Stimulated activated CD8-positive, alpha-beta memory T cell treated with anti-CD3 and anti-CD28 coated beads, Interleukin-4, amount 100 ng/mL, for 4 hours (primary cell): ENCODE measurements at places on chromosomes 5 and 9.

DNA sequence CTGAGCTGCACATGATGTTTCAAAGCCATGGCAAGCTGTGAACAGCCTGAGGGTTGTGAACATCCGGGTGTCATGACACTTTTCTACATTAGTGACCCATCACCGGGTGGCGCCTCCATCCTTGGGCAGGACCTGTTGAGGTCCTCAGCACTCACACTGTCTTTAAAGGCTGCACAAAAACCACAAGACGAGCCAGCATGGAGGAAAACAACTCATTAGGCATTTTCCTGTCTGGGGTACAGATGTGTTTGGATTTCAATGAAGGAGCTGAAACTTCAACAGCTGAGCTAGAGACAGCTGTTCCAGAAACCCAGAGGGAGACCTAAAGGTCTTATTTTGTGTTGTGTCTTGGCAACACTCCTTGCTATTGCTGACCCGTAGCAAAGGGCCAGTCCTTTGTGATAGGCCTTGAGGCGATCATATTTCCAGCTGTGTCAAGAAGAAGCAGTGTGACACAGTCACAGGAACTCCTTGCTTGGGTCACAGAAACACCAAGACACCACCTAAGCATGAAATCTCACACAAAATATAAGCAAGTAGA, 151.8 kb upstream of the VLDLR start:
- DNase-seq, result no peak

DNA sequence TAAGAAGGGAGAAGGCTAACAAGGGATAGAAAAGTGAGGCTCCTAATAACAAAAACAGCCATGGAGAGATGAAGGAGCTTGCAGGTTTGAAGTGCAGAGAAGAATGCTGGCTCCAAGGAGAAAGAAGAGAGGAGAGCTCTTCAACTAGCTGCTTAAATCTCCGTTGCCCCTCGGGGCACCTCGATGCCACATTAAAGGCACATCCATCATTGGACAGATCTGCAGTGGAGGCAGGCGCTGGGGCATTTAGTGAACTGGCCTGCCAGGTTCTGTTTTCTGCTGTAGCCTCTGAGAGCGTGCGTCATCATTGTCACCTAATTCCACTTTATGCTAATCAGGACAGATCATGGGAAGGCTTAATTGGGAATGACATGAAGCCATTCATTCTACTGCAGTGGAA, 1426.2 kb upstream of the WWC1 start:
- DNase-seq, result no peak

- no peak for DNase-seq
Observed at GRCh38 chr5:125715216-125715615, 708.0 kb upstream of the GRAMD2B start.

GRCh38 chr5:160133918-160134304, 14.7 kb upstream of the PWWP2A start:
- DNase-seq, result no peak

DNA sequence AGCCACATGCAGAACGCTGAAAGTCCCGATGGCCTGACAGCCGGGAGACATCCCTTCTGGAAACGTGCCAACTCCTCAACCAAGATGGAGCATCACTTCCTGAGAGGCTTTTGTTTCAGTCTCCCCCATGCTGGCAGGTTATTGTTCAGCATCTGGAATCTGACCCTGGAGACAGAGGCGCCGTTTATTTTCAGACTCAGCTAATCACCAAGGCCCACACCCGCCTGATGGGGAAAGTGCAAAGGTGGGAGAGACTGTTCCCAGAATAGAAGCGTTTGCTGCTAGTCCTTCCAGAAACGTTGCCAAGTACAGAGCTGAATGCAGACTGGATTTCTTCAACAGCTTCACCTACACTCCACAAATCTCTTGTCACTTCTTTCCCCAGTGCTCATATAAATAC, 41.8 kb upstream of the S1PR3 start:
- DNase-seq, result no peak

DNA sequence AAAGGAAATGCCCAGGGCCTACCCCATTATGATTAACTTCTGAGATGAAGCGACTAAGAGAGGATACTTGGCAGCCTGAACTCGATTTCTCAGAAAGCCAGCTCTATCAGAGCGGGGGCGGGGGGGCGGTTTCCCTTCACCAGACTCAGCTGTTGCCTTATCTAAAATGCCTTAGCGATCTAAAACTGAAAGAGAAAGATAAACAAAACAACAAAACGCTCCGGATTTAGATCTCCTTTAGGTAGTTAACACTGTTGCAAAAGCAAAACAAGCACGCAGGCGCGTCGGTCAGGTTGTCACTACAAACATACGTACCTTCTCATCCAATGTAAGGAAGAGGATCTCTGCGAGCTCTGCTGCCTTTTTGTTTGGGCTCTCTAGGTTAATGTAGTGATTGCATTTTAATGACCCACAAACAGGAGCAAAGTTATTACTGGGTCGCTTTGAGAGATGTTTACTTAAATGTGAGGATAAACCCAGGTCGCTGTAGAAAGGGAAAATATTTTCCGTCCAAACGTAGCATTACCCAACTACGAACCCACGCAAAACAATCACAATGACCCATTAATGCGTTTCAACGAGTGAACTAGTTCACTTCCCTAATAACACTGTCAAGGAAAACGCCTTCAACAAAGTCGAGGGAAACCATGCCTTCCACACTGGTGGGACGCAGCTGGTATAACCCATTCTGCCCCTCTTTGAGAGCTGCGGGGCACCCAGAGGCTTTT, 982 bp downstream of the EPB41L4A start:
- peak; percentile 19 for DNase-seq

GRCh38 chr9:129365196-129365595, 187.1 kb upstream of the IER5L start:
- DNase-seq, result no peak

- no peak for DNase-seq
Observed at GRCh38 chr5:126920291-126920690, 110.1 kb downstream of the MARCHF3 start.
